ENCODE measurements at places on chromosomes 12 and 14.

- DNase-seq = no peak
Observed at GRCh38 chr12:19964549-19964948, 403.8 kb upstream of the PDE3A start.

GRCh38 chr14:23033251-23033727 lies 1.4 kb downstream of the PSMB5 start:
- no peak for DNase-seq

GRCh38 chr14:69475194-69475818 lies 9.2 kb upstream of the PLEKHD1 start:
- no peak for DNase-seq

DNA sequence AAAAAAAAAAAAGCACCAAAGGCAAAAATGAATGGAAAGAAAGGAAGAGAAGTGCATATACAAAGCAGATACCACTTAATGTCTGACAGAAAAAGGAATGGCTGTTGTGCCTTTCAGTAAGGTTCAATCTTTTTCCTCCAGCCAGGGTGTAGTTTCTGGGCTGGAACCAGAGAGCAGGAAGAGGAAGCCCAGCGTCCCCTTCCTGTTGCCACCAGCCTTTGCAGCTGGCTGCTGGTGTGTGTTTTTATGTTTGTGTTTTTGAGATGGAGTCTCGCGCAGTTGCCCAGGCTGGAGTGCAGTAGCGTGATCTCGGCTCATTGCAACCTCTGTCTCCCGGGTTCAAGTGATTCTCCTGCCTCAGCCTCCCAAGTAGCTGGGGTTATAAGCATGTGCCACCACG lies 64.6 kb upstream of the LTA4H start:
- no peak for DNase-seq
